ENCODE measurements at places on chromosomes 13 and 19. TPM values are rescaled to one million over a fixed set of nuclear protein-coding genes. Genes with fewer than 3 reads are reported as not detected.

DNA sequence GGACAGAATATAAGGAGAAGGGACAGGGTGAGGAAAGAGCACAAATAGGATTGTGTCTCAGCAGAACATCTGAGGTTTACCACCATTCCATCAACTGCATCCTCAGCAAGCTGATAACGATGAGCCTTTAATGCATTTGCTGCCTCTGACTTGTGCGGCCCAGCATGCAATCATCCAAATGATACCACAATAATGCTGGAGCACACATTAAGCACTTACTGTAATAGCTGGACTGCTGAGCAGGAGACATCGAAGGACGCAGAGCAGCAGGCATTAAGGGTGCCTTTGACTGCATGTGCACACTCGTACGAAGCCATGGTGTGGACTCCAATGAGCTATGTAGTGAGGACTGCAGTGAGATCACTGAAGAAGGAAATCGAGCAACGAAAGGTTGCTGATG, 469.4 kb downstream of the FOXO1 start:
- DNase-seq = no peak

- peak; percentile 78 for DNase-seq
Measured at GRCh38 chr19:28466107-28467045, 746.6 kb downstream of the UQCRFS1 start.

Gene NEK5
- total RNA-seq = not detected

DNA sequence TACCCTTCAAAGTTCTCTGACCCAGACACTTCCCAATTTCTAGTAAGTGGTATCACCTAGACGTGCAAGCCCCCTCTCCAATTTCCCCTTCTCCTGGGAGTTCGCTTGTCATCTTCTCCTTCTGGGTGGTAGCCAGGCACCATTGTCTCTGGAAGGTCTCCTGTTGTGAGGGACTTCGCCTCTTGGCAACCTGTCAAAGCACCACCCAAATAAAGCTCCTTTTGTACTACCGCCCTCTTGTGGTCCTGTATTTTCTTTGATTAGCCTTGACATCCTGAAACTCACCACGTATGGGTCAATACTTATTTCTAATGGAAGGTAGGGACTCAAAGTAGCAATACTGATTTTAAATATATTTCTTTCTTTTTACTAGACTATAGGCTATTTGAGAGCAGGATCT, 8.2 kb downstream of the GPC5 start:
- no peak for DNase-seq

GRCh38 chr13:50244713-50245574, 229.7 kb downstream of the KCNRG start:
- no peak for DNase-seq

GRCh38 chr13:29458419-29458818, 137.1 kb downstream of the SLC7A1 start:
- no peak for DNase-seq

- DNase-seq = no peak
Measured at GRCh38 chr13:22735011-22735995, 445.5 kb upstream of the SGCG start.

DNA sequence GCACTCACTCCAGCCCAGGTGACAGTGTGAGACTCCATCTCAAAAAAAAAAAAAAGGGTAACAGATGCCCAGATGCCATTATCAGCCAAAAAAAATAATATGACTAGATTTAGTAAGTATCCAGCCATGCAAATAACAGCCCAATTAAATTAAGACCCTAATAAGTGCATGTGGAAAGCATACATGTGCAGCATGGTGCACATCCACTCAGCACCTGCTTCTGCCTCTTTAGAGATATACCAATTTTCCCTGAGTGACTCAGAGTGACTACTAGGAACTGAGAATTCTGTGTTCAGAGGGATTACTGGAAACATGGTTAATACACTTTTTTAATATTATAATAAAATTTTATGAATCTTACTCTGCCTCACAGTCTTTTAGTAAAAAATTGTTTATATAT, 29.8 kb upstream of the ZNF675 start:
- no peak for DNase-seq

DNA sequence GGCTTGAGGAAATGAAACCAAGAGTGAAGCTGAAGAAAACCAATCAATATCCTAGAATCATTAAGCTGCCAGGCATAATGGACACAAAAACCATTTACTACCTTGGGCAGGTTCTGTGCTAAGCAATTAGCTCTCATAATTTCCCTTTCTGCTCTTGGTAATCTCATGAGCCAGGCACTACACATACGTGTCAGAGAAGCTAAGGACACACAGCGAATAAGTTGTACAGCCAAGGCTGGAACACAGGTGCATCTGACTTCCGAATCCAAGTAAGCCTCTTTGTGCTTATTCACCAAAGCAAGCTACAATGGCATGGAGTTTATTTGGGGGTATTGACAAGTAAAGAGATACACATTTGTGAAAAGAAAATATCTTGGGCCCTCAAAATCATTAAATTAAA, 1343.9 kb upstream of the MIR17HG start:
- DNase-seq = no peak

DNA sequence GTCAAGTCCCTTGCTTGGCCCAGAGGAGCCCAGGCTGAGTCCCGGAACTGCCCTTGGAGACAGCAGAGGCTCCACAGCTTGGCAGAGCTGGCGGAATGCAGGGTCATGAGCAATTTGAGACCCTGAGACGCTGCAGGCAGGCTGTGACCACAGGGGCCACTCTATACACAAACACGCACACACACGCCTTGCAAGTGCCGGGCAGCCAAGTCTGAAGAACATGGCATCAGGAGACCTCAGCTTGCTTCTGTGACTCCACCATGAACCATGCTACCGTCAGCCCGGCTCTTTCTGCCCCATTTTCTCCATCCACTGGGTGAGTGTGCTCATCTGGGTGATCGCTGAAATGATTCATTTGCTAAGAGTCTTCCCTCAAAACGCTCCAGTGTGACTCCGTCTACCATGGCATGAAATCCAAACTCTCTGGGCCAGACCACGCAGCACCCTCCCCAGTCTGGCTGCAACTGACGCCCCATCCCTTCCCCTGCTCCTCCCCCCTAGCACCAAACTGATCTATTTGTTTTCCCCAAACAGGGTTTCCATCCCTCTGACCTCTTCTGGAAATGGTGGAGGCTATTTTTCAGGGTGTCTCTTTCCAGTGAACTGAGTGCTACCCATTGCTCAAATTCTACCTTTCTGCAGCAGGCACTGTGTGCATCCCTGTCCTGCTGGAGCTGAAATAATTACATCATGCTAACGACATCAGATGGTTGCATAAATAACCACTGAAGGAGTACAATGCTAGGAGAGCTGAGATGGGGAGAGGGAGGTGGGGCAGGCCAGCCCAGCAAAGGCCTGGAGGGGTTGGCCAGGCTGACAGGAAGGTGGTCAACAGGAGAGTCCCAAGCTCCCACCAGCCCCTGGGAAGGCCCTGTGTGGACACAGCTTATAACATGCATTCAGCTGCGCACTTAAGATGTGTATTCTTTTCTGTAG, 3.1 kb downstream of the CARS2 start:
- no peak for DNase-seq

GRCh38 chr19:50694815-50695145, 24.8 kb downstream of the SHANK1 start:
- peak; percentile 48 for DNase-seq

Gene ICAM3
- 2.0 TPM for total RNA-seq

- peak; percentile 77 for DNase-seq
Measured at GRCh38 chr13:35470671-35471661, 5.5 kb downstream of the MAB21L1 start.

Gene FCER2
- not detected for total RNA-seq

- DNase-seq = no peak
Measured at GRCh38 chr19:1158885-1159448, 15.1 kb downstream of the SBNO2 start.

DNA sequence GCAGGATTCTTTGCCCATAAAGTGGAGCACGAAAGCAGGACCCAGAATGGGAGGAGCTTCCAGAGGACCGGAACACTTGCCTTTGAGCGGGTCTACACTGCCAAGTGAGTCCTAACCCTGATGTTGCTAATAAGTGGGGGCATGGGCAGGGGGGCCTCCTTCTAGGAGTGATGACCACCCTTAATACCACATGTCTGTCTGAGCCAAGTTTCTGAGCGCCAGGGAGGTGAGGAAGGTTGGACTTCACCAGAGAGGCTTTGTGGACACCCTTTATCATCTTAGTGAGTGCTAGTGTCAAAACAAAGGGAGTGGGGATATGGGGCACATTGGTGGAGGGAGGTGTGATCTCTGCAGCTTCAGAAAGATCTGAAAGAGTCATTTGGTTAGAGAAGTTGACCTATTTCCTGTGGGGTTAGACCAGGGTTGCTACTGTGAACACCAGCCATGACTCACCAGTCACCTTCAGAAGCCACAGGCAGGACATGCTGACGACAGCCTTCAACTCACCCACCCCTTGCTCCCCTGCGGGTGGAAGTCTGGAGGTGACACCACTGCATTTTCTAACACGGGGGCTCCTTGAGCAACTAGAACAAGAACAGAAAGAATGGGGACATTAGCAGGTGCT, 8.8 kb downstream of the ALOX5AP start:
- DNase-seq = no peak

DNA sequence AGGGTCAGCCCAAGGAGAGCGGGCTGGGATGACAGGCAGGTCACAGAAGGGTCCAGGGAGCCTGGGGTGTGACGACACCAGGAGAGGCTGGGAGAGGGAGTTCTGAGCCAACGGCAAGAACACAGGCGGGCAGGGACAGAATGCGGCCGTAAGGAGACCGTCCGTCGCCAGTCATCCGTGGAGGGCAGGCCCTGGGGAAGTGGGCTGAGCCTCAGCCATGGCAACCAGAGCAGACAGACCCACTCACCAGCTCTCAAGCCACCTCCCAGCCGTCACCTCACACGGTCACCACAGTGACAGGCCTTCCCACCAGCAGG, 3.7 kb upstream of the TMEM86B start:
- no peak for DNase-seq

DNA sequence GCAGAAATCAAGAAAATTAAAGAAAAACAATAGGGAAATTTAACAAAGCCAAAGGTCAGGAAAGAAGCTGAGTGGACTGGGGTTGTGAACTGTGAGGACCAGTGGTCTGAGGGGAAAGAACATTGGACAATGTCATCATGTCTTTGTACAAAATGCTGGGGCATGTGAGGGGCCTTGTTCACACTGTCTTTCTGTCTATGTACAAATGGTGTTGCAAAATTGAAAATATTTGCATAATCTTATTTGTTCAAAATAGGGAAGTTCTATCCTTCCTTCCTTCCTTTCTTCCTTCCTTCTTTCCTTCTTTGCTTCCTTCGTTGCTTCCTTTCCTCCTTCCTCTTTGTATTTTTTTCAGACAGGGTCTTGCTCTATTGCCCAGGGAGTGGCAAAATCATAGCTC, 79.2 kb upstream of the SCEL start:
- DNase-seq = no peak

- DNase-seq = no peak
Measured at GRCh38 chr19:44576843-44577565, 36.4 kb upstream of the IGSF23 start.

DNA sequence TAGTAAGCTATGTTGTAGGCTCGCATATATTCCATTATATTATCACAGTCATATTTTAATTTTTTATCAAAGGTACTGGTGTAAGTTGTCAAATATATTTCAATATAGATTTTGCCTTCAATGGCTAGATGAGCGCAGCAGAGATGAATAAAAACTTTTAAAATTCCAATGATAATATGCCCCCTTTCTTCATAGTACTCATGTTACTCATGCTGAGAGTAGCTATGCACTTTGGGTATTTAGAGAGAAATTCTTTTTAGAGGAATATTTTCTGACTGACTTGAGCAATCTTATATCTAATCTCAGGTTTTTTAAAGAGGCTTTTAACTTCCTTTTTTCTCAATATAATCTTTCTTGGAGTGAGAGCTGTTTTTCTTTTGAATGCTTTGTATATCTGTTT, 11.4 kb downstream of the ZNF254 start:
- no peak for DNase-seq

DNA sequence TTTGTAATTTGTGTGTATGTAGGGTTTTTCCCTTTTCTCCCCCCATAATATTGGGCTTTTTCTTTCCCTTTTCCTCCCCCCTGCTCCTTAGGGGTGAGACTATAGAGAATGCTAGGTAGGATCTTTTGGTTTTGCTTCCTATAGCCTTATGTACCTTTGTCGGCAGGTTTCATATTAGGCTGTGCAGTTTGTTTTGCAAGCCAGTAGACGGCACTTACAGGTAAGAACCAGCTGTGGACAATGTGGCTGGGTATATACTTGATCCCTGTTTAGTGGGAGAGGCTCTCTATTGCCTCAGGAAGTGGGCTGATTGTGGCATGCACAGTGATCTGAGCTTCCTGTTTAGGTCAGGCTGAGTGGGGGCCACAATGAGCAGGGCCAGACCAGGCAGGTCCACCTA, 359.2 kb upstream of the OBI1 start:
- DNase-seq = no peak

DNA sequence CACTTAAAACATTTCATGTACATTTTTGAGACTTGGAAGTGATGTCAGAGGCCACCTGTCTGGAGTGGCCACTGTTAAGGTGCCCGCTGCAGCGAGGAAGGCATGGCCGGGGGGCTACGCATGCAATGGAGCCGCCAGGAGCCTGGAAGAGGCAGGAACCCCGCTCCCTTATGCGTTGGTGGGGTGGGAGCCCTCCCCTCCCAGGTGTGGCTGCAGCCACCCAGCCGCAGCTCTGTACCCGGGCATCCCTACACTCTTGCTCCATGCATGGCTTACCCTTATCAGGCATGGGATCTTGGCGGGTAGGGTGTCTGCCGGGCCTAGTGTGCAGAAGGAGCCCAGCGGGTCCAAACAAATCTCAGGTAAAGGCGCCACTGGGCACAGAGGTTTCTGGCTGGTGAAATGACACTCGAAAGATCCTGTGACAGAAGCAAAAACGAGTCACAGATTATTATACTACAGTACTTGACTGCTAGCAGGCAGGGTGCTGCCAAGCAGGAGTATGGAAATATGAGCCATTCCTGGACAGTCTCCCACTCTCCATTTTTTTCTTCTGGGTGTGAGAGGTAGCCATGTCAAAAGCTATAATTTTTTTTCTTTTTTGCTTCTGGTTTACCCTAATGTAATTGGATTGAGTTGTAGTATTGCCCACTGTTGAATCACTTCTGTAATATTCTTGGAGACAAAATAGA, 1606.3 kb upstream of the MIR17HG start:
- DNase-seq = no peak

Gene ERVV-1
- not detected for total RNA-seq

- DNase-seq = no peak
Measured at GRCh38 chr13:27942972-27943371, 23.2 kb downstream of the PDX1 start.

Gene OR2Z1
- total RNA-seq = not detected

DNA sequence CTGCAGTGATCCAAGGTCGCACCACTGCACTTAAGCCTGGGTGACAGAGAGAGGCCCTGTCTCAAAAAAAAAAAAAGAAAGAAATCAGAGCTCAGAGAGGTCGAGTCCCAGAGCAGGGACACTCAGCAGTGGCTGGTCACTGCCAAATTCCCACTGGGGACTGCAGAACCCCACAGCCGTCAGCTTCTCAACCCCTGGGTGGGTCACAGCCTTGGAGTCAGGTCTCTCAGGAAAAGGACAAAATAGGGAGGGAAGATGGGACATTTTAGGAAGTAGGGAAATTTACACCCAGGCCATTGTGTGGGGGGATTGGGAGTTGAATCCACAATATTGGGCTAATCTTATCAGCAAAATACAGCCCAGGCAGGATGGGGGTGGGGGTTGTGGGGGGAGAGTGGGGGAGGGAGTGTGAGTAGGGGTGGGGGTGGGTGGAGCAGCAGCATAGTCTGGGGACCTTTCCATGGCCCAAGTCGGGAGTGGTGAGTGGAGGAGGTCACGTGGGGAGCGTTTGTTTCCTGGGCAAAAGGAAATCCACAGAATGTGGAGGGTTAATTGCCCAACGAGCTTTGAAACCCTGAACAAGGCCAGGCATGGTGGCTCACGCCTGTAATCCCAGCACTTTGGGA, 5.0 kb upstream of the CCDC194 start:
- DNase-seq = no peak

GRCh38 chr13:68588623-68589022, 1358.5 kb upstream of the PCDH9 start:
- no peak for DNase-seq
